ENCODE measurements at places on chromosomes 13 and 19.

DNA sequence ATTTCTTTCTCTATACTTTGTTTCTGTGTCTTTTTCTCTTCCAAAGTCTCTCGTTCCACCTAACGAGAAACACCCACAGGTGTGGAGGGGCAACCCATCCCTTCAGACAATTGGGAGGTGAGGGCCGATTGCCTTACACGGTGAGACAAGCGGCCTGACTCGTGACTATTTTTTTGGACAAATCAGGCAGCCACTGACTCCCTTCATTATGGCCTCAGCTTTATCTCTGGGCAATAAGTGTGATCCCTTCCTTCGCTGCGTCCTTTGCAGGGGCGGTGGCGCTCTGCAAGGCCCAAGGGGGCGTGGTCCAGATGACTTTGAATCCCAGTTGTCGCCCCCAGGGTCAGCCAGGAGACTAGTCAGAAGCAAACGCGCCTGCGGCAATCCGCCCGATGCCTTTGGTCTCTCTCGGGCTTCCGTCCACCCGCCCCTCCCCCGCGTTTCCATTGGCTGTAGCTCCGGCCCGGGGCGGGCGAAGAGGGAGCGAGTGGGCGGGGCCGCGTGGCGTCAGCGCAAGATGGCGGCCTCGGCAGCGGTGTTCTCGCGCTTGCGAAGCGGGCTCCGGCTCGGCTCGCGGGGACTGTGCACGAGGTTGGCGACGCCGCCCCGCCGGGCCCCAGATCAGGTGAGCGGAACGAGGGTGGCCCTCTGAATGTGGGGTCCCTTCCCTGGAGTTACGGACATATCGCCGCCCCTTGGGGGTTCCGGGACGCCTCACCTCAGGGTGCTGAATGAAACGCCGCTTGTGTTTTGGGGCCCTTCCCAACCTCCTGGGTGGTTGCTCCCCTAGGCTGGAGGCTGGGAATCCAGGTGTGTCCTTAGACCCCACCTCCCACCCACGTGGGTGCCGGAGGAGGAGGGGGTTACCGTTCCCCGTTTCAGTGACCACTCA, at the start of gene TIMM50:
Gene TIMM50, plus strand, starts transcription at position 502 of the 892 bp plus-strand sequence. Its CDS starts 16 bp downstream, at position 518.
- DNase-seq = peak; percentile 82

DNA sequence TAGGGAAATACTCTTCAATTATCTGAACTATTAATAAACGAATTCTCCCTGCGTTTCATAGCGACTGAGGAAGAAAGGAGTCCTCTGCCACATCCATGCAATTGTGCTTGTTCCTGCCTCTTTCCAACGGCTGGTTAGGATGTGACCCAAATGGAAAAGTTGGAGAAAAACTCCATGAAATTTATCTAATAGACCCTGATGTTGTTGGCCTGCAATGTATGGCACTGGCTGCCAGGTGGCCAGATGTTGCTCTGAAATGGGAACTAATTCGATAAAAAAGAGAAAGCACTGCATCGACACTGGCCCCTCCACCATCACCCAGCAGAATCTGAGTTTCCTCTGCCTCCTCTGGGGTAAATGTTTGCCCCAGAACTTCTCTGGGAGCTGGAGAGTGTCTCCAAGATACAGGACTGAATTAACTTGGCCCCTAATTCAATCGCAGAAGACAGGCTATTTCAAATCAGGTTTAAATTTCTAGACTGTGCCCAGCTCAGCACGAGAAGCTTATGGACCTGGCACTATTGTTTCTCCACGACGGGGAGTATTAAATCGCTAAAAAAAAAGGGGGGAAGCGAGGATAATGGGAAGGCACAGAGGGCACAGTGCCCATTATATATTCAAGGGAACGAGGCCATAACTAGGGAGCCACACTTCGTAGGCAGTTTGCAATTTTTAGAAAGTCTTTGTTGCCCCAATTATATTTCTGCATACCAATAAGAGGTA, 103.9 kb downstream of the ZIC5 start:
- no peak for DNase-seq

GRCh38 chr13:40910324-40911050, 108.6 kb downstream of the ELF1 start:
- peak; percentile 44 for DNase-seq

- no peak for DNase-seq
Measured at GRCh38 chr19:7497292-7497691, 8.5 kb upstream of the PEX11G start.

DNA sequence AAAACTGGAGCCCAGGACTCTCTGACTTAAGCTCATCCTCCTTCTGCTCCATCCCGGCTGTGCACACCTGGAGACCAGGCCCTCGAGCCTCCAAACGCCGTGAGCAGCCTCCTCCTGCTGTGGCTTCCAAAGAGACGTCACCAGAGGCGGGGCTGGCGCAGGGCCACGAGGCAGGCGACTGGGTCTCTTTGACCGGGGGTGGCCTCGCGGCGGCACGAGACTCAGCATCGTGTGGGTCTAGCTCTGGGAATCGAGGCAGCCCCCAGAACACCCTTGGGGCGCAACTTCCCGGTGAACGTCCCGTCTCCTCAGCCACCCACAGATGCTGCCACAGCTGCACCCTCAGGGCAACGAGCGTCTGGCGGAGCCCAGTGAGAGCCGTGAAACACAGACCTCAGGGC, 22.8 kb downstream of the RASA3 start:
- DNase-seq = no peak

DNA sequence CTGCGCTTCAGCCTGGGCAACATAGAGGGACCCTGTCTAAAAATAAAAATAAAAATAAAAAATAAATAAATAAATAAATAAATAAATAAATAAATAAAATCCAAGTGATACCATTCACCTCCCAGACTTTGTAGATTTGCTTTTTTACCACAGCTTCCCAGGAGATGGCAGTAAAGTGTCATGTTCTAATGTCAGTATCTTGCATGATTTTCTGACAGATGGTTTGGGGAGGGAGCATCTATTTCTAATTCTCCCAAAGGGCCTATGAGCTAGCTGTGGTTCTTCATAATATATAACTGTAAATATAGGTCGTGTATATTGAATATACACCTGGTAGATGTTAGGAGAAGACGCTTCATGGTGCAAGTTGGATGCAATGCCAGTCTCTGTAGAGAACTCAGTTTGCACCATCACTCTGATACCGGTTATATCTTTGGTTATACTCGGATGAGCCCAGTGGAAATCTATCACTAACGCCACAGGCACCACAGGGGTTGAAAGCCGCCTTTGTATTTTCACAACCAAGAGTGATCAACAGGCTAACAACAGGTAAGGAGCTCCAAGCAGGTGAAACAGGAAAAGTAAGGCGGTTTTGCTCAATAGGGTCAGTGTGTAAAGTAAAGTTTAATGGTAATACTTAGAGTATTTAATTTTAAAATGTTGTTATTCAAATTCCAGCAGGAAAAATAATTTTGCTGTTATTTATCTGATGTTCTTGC, 13.9 kb downstream of the APLP1 start:
- peak; percentile 76 for DNase-seq

DNA sequence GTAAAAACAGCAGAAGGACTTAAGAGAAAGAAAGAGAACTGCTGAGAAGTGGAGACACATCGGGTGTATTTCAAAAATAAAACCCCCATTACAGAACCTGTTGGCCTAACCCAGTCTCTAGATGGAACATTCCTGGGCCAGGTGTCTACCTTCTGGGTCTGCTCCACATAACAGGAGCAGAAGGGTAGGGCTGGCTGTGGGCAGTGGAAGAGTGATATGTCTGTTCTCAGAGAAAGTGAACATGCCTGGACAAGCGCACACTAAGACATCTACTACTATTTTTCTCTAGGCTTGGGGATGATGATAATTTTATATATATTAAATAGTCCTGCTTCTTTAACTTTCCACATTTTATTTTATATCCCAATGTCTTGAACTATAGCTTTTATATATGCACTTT, 267.1 kb downstream of the TBC1D4 start:
- peak; percentile 44 for DNase-seq

DNA sequence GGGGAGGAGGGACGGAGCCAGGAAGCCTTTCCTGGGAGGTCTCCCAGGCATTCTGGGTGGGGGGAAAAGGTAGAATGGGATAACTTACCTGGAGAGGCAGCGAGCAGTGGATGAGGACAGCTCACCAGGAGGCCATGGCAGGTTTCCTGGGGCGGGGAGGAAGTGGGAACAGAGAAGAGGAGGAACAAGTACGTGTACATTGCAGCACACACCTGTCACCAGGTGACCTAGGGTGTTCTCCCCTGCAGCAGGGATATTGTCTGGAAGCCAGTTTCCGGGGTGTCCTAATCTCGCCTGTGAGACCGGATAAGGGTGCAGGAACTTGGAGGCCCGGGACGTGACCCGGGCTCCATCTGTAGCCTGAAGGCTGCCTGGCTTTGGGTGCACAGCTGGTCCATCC, at the start of gene FUT3:
Gene FUT3, minus strand, starts transcription at position 148 of the 400 bp plus-strand sequence.
- peak; percentile 73 for DNase-seq

GRCh38 chr19:2455851-2456570, 748 bp downstream of the LMNB2 start:
- DNase-seq = no peak
